ENCODE measurements at places on chromosomes 1 and 21.

- peak; percentile 85 for DNase-seq
These were observed 10.8 kb downstream of the ARID4B start for GRCh38 chr1:235317168-235317567.

- no peak for DNase-seq
These were observed 100.1 kb downstream of the NFIA start for GRCh38 chr1:61182480-61182879.

GRCh38 chr1:173866413-173867115 lies 1.2 kb downstream of the GAS5 start:
- DNase-seq = no peak

- no peak for DNase-seq
These were observed 170.7 kb upstream of the GALNT2 start for GRCh38 chr1:229896306-229896705.

- DNase-seq = no peak
These were observed 9.3 kb downstream of the AHCYL1 start for GRCh38 chr1:109993885-109994284.

GRCh38 chr1:35574125-35574654 lies 1.1 kb downstream of the TFAP2E start:
- no peak for DNase-seq

- no peak for DNase-seq
These were observed 1.9 kb upstream of the IPO13 start for GRCh38 chr1:43944860-43945259.

DNA sequence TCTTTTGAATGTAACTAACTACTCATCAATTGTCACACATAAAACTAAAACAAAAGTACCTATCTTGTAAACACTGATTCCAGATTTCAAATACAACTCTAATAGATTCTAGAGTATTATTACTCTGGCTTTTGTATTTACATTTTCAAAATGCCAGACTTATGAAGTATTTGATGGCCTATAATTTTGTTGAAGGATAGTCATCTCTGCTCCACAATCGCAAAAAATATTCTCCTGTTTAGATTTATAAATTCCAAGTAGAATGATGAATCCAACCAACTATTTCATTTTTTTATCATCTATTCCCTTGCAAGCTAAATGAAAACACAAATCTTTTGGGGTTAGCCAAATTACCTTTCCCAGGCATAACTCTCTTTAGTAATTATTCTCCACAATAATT lies 75.0 kb upstream of the GUCA2A start:
- no peak for DNase-seq

DNA sequence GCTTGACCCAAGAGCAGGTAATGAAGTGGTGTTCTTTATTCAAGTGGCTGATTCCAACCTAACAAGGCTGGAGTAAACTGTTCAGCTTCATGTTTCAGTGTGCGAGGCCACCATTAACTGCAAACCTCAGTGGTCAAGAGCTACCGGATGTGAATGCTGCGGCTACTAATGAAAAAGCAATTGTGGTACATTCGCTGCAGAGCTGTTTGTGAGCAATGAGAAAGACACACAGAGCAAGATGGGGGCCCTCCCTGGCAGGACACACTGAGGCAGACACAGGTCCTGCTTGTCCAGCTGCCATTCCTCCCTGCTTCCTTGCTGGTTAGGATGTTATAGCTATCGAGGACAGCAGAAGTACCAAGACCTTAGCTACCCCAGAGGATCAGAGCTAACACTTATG lies 26.1 kb downstream of the SYF2 start:
- DNase-seq = no peak

DNA sequence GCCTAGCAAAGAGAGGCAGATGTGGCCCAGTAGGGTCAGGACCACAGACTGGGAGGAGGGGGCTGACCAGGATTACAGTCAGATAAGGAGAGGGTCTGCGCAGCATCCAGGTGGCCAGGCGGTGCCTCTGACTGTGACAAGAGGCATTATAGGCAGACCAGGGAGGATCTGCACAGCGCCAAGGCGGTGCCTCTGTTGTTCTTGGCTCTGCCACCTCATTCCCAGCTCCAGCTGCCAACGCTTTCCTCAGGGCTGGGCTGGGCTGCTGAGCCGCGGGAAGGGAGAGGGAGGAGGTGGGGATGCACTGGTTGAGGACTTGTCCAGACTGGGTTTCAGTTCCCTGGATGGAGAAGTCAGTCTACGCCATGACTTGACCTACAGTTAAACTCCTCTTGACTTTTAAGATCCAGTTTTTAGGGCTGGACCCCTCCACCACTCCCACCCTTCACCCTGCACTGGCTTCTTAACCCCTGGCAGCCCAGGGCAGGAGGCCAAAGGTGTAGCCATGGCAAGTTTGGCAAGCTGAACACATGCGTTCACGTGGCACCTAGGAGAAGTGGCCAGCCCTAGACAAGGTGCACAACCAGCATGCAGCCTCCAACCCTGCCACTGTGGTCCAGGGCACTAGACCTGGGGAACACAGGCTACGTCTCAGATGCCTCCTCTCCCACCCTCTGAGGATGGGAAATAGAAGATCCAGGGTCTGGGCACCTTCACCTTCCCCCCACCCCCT lies 4.5 kb upstream of the CRABP2 start:
- no peak for DNase-seq

- no peak for DNase-seq
These were observed 83.8 kb downstream of the NIBAN1 start for GRCh38 chr1:184890539-184890973.

DNA sequence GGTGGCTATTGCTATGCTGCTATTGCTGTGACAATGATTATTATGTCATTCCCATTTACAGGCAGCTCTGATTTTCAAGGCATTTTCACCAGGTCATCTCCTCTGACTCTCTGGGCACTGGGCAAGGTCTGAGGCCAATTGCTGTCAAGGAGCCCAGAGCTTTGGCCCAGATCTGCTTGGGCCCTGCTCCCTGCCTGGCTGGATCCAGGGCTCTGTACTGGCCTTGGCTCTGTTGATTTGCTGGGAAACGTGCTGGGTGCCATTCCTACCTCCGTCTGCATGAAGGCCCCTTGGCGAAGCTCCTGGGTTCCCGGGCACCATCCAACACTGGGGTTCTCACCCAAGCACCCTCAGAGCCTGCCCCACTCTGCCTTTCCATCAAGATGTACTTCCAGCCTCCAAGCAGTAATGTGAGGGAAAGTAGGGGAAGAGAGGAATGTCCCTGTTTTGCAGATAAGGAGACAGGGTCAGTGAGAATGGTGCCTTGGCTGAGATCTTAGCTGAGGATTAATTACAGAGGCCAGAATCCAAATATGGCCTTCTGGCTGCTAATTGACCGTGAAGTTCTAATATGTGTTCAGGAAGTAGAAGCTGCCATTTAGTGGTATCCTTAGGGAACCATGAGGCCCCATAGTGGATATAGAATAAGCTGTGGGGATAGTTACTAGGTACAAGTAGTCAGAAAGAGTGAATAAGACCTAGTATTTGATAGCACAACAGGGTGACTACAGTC lies 63.9 kb downstream of the HTR6 start:
- DNase-seq = no peak

- DNase-seq = no peak
These were observed 1.7 kb downstream of the DYNLT4 start for GRCh38 chr1:44805311-44806024.

- DNase-seq = peak; percentile 7
These were observed 399.7 kb downstream of the NEGR1 start for GRCh38 chr1:71882637-71883036.

- no peak for DNase-seq
These were observed 118.7 kb downstream of the NFIA start for GRCh38 chr1:61201035-61201434.

GRCh38 chr1:172588296-172589291 lies 55.6 kb downstream of the SUCO start:
- DNase-seq = peak; percentile 74

DNA sequence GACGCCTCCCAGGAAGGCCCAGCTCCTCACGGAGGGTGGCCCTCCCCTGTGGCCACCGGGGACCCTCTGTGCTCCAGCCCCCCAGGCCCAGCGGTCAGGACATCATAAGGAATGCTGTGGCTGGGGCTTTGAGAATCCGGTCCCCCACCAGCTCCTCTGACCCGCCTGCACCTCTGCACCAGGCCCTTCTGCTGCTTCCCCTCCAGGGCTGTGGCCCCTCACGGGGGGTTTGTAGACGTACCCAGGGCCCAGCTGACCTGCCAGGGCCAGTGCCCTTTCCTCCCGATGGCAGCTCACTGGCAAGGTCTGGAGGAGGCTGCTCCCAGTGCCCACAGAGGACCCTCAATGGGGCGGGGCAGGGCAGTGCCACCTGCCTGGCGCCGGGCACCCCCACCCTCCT lies 103.9 kb upstream of the TTC34 start:
- DNase-seq = no peak

GRCh38 chr1:92808381-92808780 lies 23.5 kb upstream of the RPL5 start:
- DNase-seq = no peak

DNA sequence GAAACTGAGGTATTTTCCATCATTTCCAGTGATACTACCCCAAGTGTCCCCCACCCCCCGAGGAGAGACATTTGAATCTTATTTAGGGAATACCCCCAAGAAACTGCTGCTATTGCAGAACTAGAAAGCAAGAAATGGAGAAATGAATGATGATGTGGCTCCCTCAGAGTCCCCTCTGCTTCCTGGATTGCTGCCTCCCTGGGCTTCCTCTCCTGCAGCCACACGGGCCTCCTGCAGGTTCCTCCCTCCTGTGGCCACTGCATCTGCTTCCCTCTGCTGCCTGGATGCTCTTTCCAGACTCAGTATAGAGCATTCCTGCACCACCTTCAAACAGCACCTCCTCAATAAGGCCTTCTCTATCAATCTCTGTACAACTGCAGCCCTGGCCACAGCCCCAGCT lies 69.3 kb downstream of the SLC25A24 start:
- DNase-seq = peak; percentile 54

- no peak for DNase-seq
These were observed 21.6 kb upstream of the TSPEAR start for GRCh38 chr21:44732956-44733355.

DNA sequence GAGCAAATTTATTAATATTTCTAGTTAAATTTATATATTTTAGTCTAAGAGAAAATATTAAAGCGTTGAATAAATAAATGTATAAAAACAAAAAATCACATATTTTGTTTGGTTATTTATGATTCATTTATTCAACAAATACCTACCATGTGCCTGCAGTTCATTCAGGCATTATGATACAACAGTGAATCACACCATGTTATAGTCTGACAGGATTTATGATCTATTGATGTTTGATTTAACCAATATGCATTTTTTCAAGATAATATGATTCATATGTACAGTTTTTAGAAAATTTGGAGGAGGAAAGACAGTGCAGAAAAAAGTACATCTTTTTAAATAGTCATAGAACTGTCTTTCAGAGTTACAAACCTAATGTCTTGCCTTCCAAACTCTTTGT lies 7.4 kb upstream of the TRIM58 start:
- no peak for DNase-seq

DNA sequence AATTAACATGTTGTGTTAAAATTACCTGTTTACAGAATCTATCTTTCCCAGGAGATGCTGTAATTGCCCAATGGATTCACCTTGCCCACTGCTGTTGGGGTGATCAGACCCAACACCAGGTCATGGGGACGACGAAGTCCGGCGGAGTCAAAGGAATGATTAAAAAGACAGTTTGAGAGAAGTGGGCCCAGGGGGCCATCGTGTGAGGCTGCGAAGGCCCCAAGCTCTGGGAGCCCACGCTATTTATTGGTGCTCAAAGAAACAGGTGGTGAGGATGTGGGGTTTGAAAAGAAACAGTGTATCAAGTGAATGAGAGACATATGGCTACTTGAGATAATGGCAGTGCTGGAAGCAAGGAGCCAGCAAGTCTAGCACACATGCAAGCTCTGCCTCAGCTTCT lies 16.3 kb upstream of the L1TD1 start:
- DNase-seq = no peak

DNA sequence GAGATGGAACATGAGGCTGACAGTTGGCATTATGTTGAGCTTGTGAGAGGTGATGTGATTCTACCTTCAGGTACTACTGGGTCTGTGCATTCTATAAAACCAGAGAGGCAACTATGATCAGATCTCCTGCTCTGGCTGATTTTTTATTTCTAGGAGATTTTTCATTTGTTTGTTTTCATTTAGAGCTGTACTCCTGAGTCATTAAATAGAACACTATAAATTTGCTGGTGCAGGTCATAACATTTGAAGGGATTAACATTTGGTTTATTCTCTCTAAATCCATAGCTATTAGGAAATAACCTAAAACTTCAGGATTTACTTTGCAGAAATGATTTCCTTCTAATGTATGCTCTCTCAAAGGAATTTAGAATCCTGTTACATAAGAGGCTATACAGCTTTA lies 42.9 kb downstream of the MAGI3 start:
- DNase-seq = no peak

DNA sequence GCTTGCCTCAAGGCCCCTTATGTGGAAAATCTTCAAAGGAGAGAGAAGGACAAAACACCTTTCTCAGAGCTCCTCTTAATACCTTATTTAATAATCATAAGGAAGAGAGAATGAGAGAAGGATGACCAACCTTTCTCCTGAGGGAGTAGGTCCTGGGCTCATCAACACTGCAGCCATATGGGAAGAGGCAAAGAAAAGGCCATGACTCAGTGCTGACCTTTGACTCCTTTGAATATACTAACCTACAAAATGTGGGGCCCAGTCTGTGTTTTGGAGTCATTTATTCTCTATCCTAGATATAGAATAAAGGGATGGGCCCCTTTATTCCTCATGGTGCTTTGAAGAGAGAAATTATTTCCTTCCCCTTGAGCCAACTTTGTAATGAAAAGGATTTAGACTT lies 38.3 kb downstream of the CAMSAP2 start:
- no peak for DNase-seq

DNA sequence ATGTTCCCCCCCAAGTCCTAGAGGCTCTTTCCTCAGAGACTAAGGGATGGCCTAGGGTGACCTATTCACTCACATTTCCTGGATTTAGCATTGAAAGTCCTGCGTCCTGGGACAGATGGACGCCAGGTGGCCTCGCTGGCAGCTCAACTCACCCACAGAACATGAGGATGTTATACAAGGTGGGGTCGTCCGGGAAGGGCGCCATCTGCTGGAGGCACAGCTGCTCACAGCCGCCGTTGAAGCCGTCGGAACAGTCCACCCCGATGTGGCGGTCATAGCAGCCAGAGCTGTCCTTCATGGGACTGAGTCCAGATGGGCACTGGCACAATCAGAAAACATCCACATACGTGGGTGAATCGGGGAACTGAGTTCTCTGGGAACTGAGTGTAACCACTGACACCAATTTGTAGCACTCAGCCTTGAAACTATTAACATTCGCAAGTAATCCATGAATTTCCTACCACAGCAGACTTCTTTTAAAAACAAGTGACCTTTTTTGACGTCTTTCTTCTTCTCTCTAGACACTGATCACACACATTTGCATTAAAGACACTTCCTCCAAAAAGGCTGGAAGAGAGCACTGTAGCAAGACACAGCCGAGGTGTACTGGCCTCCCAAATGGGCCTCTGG lies 215.4 kb downstream of the ASTN1 start:
- peak; percentile 19 for DNase-seq

- DNase-seq = no peak
These were observed 222.9 kb upstream of the KCNK2 start for GRCh38 chr1:214859647-214860046.

GRCh38 chr21:42101246-42101645 lies 30.1 kb downstream of the UMODL1 start:
- DNase-seq = no peak
